ENCODE measurements at places on chromosomes 4 and X.

- DNase-seq = no peak
Measured at GRCh38 chr4:114304567-114304966, 294.0 kb upstream of the UGT8 start.

DNA sequence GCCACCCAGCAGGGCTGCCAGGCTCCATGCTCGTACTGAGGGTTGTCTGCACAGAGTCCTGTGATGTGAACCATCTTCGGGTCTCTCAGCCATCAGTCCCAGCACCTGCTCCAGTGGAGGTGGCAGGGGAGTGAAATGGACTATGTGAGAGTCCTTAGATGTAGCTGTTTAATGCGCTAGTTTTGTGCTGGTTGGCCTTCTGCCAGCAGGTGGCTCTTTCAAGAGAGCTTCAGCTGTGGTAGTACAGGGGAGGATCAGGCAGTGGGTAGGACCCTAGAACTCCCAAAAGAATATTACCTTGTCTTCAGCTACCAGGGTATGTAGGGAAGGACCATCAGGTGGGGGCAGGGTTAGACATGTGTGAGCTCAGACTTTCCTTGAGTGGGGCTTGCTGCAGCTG lies 1066.0 kb downstream of the GLUD2 start:
- no peak for DNase-seq

GRCh38 chr4:48780865-48781214 lies 761 bp upstream of the FRYL start:
- peak; percentile 57 for DNase-seq

DNA sequence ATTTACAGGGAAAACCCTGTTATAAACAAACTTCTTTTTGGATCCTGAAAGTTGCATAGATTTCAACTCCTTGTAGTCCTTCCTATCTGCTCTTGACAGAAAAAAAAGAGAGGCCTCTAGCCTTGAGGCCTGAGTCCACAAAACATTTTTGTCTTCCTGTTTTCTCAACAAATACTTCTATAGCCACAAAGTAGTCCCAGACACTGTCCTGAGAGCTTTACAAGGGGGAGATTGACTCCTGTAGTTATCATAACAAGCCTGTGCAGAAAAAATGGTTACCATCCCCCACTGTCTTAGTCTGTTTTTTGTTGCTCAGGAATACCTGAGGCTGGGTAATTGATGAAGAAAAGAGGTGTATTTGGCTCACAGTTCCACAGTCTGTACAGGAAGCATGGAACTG lies 35.2 kb downstream of the PCDH7 start:
- DNase-seq = no peak

DNA sequence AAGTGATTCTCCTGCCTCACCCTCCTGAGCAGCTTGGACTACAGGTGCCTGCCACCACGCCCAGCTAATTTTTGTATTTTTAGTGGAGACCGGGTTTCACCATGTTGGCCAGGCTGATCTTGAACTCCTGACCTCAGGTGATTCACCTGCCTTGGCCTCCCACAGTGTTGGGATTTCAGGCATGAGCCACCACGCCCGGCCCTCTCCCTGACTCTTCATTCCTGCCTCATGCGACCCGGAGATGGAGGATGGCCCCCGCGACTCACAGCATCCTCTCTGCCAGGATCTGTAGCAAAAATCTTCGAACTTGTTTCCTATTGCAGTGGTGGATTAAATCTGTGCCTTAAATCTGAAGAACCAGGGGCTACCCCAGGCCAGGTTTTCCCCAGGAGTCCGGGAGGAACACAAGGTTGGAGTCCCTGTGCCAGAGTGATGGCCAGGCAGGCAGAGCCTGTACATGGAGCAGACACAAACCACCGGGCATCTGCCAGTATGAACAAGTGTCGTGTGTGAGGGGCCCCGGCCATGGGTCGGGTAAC lies 11.5 kb downstream of the CPLX1 start:
- no peak for DNase-seq

- no peak for DNase-seq
Measured at GRCh38 chrX:71212536-71212935, 10.5 kb upstream of the GJB1 start.

DNA sequence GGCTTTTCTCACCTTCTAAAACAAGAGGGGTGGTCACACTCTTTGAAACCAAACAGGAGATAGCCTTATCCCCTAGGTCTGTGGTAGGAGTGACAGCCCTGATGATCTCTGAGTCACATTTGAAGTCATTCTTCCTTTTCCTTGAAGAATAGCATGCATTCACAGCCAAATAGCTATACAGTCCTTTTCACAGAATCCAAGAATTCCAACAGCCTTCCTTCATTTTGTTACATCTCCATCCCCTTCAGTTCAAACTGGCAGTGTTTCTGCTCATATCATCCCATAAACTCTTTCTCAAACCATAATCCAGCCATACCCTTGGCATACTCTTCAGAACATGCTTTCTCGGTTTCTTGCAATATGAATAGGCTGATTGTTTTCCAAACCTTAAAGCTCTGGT lies 33.3 kb upstream of the TMEM184C start:
- no peak for DNase-seq

DNA sequence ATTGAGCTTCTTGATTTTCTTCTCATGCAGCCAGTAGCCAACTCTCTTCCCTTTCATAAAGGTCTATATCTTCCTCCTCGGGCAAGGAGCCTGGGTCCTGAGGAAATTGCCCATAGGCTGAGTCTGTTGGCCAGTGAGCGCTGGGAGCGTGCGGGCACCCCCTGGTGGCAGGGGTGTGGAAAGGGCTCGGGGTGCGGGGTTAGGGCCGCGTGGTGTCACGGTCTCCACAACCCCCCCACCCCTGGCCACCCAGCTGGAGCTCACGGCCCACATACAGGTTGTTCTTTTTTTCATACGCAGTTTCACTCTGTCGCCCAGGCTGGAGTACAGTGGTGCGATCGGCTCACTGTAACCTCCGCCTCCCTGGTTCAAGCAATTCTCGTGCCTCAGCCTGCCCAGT lies 13.1 kb downstream of the RBM10 start:
- DNase-seq = no peak

DNA sequence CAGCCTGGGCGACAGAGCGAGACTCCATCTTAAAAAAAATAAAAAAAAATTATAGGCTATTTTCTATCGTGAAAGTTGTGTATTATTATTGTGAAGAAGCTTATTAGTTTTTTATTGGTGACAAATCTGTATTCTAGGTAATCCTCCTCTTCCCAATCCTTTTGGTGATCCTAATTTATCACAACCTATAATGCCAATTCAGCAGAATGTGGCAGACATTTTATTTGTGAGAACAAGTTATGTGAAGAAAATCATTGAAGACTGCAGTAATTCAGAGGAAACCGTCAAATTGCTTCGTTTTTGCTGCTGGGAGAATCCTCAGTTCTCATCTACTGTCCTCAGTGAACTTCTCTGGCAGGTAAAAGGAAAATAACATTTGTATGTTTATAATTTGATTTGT lies 109.4 kb upstream of the DDX3X start:
- DNase-seq = no peak

GRCh38 chr4:80183250-80184052 lies 13.9 kb upstream of the PRDM8 start:
- DNase-seq = peak; percentile 64

DNA sequence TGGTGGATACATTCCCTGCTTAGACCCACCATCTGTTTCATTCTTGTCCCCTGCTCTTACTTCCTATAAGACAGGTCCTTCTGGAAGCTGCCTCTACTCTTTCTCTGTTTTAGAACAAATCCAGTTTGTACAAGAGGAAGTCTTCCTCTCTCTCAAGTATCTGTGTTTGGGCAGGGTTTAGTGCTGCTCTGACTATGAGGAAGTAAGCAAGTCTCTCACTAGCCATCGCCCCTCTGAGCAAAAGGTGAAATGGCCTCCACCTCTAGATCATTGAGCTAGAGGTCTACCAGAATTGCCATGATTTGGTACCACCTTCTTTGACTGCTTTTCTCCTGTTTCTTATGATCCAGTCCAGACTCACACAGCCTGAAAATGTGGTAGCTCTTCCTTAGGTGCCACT lies 8.4 kb downstream of the BTK start:
- no peak for DNase-seq

- DNase-seq = no peak
Measured at GRCh38 chrX:32520789-32521188, 690.6 kb downstream of the DMD start.

DNA sequence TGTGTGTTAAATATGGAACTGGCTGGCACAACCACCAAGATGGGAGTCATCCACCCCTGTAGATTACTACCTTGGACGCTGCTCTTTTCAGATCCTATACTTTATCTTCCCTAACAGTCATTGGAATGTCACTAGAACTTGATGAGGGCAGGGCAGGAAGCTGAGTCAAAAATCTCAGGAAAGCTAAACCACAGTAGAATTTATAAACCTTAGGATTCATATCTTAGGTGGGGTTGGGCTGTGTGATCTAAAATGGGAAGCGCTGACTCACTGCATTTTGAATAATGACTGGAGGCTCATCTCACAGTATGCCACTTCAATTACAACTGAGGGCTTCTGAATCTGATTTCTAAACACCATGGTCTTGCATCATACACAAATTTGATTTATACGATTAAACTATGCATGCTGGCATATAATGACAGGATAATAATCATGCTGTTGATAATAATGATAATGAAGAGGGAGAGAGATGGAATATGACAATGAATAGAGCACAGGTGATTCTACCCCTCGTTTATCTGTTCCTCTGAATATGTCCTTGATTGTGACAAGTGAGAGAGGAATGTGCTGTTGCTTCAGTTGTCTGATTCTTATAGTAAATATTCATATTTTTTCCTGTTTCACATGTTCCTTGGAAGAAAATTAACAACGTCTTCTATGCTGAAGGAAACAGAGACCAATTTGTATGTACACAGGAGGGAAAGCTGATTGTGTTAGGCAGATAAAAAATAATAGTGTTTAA lies 270.3 kb upstream of the HS3ST1 start:
- peak; percentile 39 for DNase-seq

DNA sequence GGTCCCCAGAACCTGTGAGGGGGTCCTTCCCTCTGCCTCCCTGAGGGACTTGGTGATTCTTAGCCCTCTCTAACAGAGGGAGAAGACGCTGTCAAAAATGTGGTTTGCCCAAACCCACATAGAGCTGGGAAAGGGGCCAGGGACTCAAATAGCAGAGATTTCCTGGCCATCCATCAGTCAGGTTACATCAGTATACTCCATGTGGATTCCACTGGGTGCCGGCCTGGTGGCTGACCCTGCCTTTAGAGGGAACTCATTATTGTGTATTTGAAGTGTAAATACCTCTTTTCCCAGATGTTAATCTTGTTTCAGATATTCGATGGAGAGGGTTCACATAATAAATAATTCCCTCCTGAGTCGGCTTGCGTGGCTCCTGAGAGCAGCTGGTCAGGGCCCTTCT lies 130.3 kb downstream of the TBL1X start:
- DNase-seq = no peak

- no peak for DNase-seq
Measured at GRCh38 chr4:119299741-119300100, 22.2 kb downstream of the FABP2 start.

DNA sequence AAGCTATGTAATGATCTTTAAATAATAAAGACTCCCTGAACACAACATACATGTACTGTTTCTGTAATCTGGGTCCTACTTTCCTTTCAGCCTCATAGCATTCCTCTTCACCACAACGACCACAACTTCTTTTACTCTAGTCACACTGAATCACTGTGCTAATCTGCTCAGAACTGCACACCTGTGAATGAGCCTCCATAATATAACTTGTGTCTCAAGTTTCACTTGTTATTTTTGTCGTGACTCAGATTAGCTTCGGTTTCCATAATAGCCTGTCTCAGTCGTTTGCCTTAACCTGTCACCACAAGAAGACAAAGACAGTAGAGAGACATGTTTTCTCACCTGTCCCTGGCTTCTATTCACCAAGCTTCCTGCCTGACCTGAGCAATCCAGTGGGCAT lies 61.8 kb downstream of the MAGED1 start:
- DNase-seq = no peak

DNA sequence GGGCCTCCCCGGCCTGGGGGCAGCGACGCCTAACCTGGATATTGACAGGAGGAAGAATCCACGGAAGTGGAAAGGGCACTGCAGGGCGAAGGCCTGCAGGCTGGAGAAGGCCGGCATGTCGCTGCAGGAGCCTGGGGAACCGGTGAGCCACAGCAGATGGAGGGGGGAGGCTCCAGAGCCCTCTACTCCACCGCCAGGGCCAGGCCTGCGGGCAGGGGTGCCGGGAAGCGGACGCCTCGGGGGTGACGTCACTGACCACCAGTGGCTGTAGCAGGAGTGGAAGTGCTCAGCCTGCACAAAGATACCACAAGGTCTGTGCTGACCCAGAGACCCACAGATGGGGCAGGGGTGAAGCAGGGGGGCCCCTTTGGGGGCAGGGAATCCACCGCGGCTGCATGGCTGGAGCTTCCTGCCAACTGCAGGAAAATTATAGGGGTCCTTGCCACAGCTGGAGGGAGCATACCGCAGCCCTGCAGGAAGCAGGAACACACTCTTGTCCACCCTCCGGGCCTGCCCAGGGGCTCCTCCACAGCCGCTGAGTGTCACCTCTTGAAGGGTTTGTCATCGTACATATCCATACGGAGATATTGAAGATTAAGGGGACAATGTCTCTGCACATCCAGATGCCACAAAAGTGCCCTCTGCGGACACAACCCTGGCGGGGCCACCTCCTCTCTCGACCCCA lies 7.6 kb upstream of the HTRA3 start:
- no peak for DNase-seq

DNA sequence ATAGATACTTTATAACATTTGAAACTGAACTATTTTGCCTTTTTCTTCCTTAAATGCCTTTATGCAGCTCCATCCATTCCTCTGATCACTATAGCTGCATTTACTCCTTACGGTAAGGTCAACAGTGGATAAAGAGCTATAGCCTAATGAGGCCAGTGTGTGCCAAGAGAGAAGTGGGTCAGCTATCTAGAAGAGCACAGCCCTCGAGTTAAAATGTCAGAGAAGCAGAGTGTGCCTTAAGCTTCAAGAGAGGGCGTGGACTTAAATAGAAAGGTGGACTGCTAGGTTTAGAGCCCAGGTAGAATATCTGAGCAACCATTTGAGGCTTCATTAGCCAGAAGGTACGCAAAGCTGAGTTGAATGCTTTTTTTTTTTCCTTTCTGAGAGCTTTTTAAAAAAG lies 347.4 kb downstream of the BMPR1B start:
- DNase-seq = no peak

GRCh38 chr4:31362756-31363155 lies 642.6 kb downstream of the PCDH7 start:
- DNase-seq = no peak

DNA sequence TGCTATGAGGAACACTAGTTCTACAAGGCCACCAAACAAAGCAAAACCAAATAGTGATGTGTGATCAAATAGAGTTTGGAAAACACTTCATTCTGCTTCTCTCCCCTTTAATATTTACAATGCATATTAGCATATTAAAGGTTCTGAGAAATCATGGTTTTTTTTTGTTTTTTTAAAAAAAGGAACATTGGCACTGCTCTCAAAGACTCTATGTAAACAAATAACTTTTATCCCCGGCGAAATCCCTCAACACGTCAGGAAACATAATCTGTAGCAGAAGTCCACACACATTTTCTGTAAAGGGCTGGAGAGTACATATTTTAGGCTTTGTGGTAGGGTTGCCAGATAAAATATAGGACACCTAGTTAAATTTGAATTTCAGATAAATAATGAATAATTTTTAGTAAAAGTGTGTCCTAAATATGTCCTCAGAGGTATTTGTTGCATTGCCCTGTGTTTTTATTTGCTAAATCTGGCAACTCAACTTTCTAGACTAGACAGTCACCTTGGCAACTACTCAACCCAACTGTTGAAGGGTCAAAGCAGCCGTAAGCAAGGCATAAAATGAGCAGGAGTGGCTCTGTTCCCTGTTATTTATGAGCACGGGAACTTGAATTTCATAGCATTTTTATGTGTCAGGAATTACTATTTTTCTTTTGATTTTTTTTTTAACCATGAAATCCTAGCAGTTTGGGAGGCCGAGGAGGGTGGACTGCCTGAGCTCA lies 8.6 kb downstream of the SPATA4 start:
- no peak for DNase-seq

- DNase-seq = peak; percentile 42
Measured at GRCh38 chr4:107709916-107710315, 10.1 kb downstream of the PAPSS1 start.

Measured in ELR (cell line).